ENCODE measurements at places on chromosomes 4 and X.
A peak's percentile ranks its signal among the peaks of the same experiment; 100 is the strongest.

- H3K36me3 ChIP-seq = no peaks in the 10 kb centered on the region
- no peak for DNase-seq
- no peak overlapping the region for H3K27ac ChIP-seq
- H3K4me1 ChIP-seq = no peaks in the 10 kb centered on the region
Observed at GRCh38 chrX:53318766-53319353, 37.5 kb upstream of the IQSEC2 start.

DNA sequence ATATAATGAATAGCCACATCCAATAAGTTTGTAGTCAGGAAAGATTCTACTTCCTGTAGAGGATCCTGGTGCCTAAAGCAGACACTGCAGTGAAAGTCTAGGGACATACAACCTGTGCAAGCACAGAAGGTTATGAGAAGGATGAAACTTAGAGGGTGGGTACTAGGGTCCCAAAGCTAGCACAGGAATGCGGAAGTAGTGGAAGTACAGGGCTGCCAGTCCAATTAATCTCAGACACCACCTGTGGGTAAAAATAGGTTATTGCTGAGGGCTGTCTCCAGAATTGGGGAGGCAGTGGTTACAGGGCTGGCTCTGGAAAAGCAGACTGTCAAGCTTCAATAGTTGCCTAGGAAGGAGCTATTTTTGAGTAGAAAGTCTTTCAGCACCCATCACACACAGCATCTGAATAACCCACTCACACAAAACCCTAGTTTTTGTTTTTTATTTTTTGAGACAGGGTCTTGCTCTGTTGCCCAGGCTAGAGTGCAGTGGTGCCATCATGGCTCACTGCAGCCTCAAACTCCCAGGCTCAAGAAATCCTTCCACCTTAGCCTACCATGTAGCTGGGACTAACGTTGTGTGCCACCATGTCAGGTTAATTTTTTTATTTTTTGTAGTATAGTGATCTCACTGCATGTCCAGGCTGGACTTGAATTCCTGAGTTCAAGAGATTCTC is 50.8 kb upstream of the ELF2 start:
- H3K4me1 ChIP-seq = no peaks in the 10 kb centered on the region
- H3K36me3 ChIP-seq = no peaks in the 10 kb centered on the region
- no peak overlapping the region for H3K4me3 ChIP-seq
- no peaks in the 10 kb centered on the region for H3K27me3 ChIP-seq
- no peak overlapping the region for H3K27ac ChIP-seq

- H3K27me3 ChIP-seq = no peaks in the 10 kb centered on the region
- H3K36me3 ChIP-seq = no peaks in the 10 kb centered on the region
- no peak for DNase-seq
- no peak overlapping the region for H3K4me3 ChIP-seq
Observed at GRCh38 chrX:43166874-43167273, 388.9 kb upstream of the PPP1R2C start.

DNA sequence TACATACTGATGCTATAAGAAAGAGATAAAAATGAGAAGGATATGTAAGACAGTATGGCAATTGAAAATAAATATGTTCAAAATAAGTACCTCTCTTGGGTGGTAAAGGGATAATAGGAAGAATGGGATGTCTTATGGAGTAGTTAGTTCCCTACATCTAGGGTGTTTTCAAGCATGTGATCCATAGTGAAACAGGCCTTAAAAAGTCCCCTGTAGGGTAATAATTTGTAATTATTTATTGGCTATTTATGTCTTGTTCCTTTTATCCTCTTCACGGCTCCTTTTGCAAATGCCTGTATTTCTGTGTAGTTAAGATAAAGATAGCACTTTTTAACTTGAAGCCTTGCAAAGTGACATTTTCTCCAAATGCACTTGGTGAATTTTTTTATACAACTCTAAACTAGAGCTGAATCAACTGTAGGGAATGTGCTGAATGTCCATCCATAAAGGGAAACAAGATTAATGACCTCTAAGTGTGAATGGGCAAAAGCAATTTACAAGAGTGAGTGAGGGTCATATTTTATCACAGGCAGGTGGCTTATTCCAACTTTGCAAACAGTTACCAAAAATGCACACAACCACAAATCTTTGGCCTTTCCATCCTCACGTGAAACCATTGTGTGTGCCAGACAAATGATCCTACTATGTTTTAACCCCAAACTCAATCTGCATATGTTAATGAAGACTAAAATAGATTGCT is 299.0 kb downstream of the KCNIP4 start:
- H3K27ac ChIP-seq = no peak overlapping the region
- no peaks in the 10 kb centered on the region for H3K27me3 ChIP-seq
- no peaks in the 10 kb centered on the region for H3K36me3 ChIP-seq
- no peak overlapping the region for H3K4me3 ChIP-seq

- H3K27me3 ChIP-seq = no peaks in the 10 kb centered on the region
- no peak overlapping the region for H3K4me3 ChIP-seq
- no peaks in the 10 kb centered on the region for H3K4me1 ChIP-seq
- no peak for DNase-seq
- H3K36me3 ChIP-seq = no peaks in the 10 kb centered on the region
Observed at GRCh38 chr4:7414046-7414445, 20.7 kb downstream of the PSAPL1 start.

DNA sequence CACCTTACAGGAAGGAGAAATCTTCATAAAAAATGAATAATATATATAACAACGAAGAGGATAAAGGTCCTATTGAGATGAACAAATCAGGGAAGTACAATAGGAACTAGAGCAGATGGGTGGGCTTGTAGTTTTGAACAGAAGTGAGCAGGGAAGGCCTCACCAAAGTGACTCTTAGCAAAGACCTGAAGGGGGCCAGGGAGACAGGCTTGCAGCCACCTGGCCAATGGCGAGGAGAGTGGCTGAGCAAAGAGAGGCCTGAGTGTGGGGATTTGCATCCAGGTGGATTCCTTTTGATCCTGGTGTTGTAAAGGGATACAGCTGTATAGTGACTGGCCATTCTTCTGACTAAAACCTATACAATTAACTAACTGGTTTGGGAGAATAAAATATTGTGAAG is 354.1 kb downstream of the CAMK2D start:
- H3K4me3 ChIP-seq = no peak overlapping the region
- no peaks in the 10 kb centered on the region for H3K36me3 ChIP-seq
- no peaks in the 10 kb centered on the region for H3K4me1 ChIP-seq
- no peak overlapping the region for H3K27ac ChIP-seq
- no peaks in the 10 kb centered on the region for H3K27me3 ChIP-seq
- DNase-seq = no peak

- no peaks in the 10 kb centered on the region for H3K4me1 ChIP-seq
- no peak overlapping the region for H3K4me3 ChIP-seq
- no peaks in the 10 kb centered on the region for H3K36me3 ChIP-seq
- no peak for DNase-seq
- no peak overlapping the region for H3K27ac ChIP-seq
Observed at GRCh38 chr4:104591510-104591911, 96.8 kb upstream of the CXXC4 start.

DNA sequence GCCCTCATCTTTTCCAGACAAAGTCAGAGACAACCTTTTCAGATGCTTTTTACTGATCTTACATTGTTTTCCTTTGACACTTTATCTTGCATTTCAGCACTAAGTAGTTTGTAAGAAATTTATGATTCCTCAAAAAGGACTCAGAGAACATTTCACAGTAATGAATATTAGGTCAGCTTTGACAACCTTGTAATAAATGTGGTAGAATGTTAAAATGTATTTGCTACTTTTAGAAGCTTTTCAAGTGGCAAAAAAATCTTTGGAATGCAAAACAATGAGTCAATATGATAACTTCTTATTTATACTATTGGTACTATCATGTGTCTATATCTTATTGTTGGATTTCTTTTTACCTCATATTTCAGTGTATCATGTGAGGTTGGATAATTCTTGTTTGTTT is 146.2 kb upstream of the FAT4 start:
- H3K27ac ChIP-seq = no peak overlapping the region
- no peak overlapping the region for H3K4me3 ChIP-seq
- no peaks in the 10 kb centered on the region for H3K4me1 ChIP-seq
- no peaks in the 10 kb centered on the region for H3K36me3 ChIP-seq
- no peaks in the 10 kb centered on the region for H3K27me3 ChIP-seq

DNA sequence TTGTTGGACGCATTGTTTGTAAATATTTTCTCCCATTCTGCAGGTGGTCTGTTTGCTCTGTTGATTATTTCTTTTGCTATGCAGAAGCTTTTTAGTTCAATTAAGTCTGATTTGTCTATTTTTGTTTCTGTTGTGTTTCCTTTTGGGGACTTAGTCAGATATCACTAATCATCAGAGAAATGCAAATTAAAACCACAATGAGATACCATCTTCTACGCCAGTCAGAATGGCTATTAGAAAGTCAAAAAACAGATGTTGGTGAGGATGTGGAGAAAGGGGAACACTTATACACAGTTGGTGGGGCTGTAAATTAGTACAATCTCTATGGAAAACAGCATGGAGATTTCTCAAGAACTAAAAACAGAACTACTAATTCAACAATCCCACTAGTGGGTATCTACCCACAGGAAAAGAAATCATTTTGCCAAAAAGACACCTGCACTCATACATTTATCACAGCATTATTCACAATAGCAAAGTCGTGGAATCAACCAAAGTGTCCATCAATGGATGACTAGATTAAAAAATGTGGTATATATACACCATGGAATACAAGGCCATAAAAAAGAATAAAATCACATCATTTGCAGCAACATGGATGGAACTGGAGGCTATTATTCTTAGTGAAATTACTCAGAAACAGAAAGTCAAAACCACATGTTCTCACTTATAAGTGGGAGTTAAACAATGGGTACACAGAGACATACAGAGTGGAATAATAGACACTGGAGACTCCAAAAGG is 8.1 kb downstream of the COQ2 start:
- no peak overlapping the region for H3K4me3 ChIP-seq
- no peak overlapping the region for H3K27ac ChIP-seq
- H3K4me1 ChIP-seq = no peaks in the 10 kb centered on the region
- H3K27me3 ChIP-seq = no peaks in the 10 kb centered on the region
- H3K36me3 ChIP-seq = no peaks in the 10 kb centered on the region

DNA sequence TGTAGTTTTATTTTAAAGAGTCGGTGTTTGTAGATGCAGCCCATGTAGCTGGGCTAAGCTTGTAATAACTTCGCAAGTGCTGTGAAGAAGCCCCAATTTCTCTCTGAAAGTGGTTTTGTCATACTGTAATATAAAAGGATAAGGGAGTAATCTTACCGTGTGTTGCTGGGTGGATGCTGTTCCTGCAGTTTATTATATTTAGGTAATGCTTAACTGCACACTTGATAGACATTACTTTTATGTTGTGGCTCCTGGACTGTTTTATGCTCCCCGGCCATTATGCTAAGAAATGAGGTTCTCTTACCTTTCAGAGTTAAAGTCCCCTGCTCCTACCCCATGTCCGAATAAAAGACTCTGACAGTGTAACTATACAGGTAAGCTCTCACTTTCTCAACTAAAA is 789.4 kb downstream of the RPA4 start:
- no peaks in the 10 kb centered on the region for H3K36me3 ChIP-seq
- no peak for DNase-seq
- H3K4me3 ChIP-seq = no peak overlapping the region
- no peaks in the 10 kb centered on the region for H3K4me1 ChIP-seq
- no peaks in the 10 kb centered on the region for H3K27me3 ChIP-seq

DNA sequence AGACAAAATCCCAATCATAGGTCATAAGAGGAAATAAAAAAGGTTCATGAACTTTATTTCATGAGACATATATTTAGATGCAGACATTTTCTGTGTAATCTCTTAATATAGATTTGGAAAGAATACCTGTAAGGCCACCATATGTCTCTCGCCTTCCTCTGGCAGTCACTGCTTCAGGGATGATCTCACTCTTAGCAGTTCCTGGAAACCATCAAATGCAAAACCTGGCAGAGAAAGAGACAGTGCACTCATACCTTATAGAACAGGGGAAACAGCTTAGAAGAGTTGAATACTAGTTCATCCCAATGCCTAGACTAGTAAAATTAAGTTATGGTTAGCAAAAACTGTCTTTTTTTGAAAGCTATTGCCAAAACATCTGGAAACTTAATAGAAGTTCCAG is 243.3 kb downstream of the GASK1B start:
- DNase-seq = no peak
- H3K36me3 ChIP-seq = no peaks in the 10 kb centered on the region
- no peaks in the 10 kb centered on the region for H3K27me3 ChIP-seq
- no peak overlapping the region for H3K27ac ChIP-seq

- no peak for DNase-seq
- H3K4me1 ChIP-seq = no peaks in the 10 kb centered on the region
- H3K4me3 ChIP-seq = no peak overlapping the region
Observed at GRCh38 chr4:168800926-168801325, 209.1 kb downstream of the CBR4 start.

- no peak overlapping the region for H3K4me3 ChIP-seq
- no peak for DNase-seq
- no peaks in the 10 kb centered on the region for H3K36me3 ChIP-seq
- no peak overlapping the region for H3K27ac ChIP-seq
- H3K4me1 ChIP-seq = no peaks in the 10 kb centered on the region
Observed at GRCh38 chr4:147980586-147980985, 248.7 kb downstream of the ARHGAP10 start.

GRCh38 chr4:91622925-91623602 is 680.7 kb upstream of the GRID2 start:
- no peaks in the 10 kb centered on the region for H3K4me1 ChIP-seq
- no peaks in the 10 kb centered on the region for H3K27me3 ChIP-seq
- H3K4me3 ChIP-seq = no peak overlapping the region
- H3K36me3 ChIP-seq = no peaks in the 10 kb centered on the region
- no peak overlapping the region for H3K27ac ChIP-seq

DNA sequence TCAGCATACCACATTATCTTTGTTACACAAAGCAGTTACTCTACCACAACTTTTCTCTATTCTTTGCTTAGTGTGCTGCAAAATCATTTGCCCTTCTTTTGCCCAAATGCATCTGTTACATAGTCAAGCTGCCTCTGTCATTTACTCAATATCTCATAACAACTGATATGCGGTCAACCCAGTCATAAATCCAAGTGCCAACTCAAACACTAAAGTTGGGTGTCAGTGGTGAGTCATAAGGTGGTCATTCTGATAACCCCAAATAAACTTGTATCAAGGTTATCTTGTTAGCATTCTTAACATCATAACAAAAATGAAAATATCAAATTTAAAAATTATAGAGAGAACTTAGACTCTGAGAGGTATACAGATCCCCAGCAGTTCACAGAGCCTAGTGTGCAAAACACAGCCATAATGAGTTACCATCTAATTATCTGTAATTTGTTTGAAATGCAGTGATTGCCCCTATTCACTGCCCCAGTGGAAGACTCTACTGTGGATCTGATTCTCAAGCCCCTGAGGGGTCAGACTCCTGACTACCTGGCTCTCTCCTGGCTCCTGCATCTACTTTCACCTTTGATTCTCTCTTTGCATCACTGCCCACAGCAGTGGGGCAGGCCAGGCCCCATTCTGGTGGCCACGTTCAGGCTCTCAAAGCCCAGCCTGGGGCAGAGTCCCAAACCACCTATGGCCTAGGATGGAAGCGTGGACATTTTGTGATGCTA is 29.2 kb downstream of the TBC1D9 start:
- peaks cover 20% of the 10 kb centered on the region for H3K4me1 ChIP-seq
- H3K4me3 ChIP-seq = no peak overlapping the region
- H3K27me3 ChIP-seq = no peaks in the 10 kb centered on the region
- H3K27ac ChIP-seq = peak overlapping the region; percentile 44
- no peaks in the 10 kb centered on the region for H3K36me3 ChIP-seq
